ENCODE measurements at places on chromosomes 1 and 21.

- DNase-seq, result no peak
Measured at GRCh38 chr1:225819346-225820192, 9.6 kb downstream of the EPHX1 start.

GRCh38 chr21:42532466-42533181, 19.0 kb downstream of the SLC37A1 start:
- no peak for DNase-seq

DNA sequence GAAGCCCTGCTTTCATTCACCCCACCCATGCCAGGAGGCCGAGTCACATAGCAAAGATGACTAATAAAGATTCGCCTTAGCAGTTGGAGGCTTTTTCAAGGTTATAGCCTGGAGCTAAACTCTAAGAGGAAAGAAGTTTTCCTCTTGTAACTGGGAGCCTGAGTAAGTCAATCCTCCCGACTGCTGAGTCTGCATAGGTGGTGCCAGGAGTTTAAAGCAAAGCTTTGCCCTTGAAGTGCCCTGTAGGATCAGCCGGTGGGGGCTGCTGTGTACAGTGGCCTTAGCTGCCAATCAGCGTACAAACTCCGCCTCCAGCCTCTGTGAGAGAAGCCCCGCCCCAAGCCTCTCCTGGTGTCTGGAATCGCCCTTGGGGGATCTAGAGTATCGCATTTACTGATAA, 147.5 kb upstream of the SPATA6 start:
- no peak for DNase-seq

DNA sequence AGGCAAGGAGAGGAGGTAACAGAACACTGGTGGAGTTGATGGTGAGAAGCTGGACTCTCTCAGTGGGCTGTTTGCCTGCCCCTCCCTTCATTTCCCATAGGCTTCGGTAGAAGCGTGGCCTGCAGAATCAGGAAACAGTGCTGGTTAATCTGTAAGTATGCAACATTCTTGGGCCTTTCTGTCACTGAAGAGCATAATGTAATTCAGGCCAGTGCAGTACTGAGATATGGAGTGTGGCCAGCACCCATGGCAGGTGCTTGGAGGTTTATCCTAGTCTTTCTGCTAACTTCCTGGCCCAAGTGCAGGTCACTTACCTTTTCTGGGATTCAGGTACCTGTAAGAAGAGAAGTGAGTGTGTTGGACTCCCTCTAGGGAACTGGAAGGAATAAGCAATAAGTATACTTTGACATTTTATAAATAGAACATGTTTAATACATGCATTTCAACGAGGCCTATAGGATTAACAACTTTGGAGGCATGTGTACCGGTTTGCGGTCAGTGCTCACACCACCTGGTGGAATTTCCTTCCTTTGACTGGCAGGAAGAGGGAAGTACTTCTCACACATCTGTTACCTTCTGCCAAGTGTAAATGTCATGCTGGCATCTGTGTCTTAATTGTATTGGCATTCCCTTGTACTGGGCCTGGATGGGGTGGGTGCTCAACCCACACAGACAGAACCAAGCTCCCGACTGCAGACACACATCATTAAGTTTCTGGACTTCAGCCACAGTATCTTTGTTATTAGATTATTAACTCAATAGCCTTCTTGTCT, 105.5 kb downstream of the KIF26B start:
- DNase-seq, result no peak

GRCh38 chr1:205922314-205922713, 20.9 kb downstream of the SLC26A9 start:
- DNase-seq, result no peak

DNA sequence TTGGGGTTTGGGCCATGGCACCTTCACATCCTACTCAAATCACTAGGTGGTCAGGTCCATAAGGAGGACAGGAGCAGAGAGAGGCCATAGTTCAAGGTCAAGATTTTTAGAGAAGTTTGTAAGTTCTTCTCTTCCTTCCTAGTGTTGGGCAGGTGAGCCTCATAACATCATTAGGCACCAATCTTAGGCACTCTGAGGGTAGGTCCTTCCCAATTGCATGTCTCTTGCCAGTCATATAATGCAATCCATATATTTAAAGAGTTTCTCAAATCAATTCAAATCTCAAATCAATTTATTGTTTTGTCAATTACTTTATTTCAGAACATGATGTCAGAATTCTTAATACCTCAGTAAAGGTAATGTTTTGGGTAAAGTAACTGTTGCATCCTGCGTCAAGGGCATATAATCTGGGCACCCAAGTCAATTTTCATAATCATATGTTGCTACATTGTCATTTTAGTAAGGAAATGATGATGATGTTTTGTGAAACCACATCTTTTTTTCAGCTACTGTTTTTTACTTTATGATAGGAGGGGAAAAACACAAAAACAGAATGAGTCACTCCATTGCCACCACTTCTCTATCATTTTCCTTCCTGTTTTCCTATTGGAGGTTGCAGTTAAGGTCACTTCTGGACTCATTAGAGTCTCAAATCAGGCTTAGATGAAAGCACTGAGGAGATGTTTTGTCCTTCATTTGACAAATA, 122.7 kb downstream of the UCHL5 start:
- DNase-seq, result no peak
